ENCODE measurements at places on chromosomes 12 and 14.

- peak; percentile 8 for DNase-seq
Observed at GRCh38 chr14:67817750-67818438, 1.5 kb upstream of the ZFYVE26 start.

DNA sequence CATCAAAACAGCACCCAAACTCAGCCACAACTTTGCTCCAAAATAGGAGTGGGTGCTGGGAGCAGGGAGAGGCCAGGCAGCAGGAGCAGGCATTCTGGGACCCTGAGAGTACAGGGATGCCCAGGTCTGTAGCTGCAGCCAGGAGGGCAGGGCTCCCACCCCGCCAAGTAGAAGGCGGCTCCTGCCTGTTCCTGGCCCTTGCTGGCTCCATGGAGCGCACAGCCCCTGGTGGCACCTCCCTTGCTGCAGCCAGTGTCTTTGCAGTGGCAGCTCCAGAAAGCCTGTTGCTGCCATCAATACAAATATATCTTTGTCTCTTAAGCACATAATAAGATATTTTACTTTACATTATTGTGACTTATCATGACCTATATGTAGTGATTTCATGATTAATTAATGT, 1096.5 kb downstream of the FSCB start:
- peak; percentile 41 for DNase-seq

DNA sequence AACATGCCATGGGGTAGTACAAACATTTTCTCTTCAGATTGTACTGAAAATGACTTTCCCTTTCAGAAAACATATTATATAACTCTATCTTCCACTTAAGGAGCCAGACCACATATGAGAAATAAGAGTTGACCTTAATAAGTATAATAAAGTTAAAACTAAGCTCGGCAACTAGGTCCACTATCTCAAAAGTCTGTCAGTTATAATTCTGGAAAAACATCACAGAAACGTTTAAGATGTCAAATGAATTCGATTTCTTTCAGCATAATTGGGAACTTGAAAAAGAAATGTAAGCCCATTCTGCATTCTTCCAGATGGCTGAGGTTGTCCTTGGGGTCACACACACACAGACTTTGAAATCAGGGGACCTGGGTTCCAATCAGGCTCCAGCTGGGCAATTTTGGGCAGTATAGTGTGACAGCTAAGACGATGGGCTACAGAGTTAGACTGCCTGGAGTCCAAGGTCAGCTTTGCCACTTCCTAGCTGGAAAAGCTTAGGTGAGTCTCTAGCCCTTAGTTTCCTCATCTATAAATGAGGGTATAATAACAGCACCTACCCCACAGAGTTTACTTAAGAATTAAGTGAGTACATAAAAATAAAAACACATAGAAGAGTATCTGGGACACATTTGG, 75.6 kb downstream of the PPP2R5E start:
- no peak for DNase-seq

DNA sequence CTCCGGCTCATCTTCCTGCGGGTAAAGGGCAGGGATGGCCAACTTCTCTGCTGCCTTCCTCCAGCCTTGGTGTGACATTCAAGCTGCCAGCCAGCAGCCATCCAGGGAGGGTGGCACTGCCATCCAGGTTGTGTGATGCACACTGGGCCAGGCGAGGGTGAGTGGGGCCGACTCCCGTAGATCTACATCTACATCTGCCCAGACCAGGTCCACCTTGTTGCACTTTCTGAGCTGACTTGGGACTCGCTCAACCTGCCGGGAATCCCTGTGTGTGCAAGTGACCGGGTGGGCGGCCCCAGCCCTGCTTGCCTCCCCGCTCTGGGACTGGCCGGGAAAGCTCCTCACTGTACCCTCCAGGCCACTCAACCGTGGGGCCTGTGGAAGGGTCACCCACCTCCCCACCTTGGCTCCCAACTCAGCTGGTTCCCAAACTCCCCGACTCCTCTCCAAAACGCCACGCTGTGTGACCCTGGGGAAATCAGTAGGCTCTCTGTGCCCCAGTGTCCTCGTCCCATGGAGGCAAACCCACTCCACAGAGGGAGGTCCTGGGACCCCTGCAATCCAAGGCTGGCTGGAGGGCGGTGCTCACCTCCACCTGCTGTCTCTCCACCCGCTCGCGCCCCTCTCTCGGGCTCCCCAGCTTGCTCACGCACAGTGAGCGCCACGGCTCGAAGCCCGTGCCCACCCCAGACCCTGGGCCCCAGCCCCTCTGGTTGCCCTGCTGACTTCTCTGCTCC, 14.7 kb downstream of the JAG2 start:
- no peak for DNase-seq

GRCh38 chr14:66070542-66071319, 415.4 kb upstream of the CCDC196 start:
- DNase-seq = peak; percentile 55

GRCh38 chr14:64800000-64800399, 79.7 kb downstream of the SPTB start:
- DNase-seq = peak; percentile 58

GRCh38 chr12:110670161-110670701, 18.7 kb downstream of the HVCN1 start:
- no peak for DNase-seq

GRCh38 chr12:106090591-106091445, 47.9 kb downstream of the NUAK1 start:
- no peak for DNase-seq

- DNase-seq = no peak
Observed at GRCh38 chr12:91133871-91134270, 22.6 kb upstream of the LUM start.

GRCh38 chr12:116336542-116337065, 59.1 kb upstream of the MED13L start:
- DNase-seq = no peak

GRCh38 chr12:72273499-72273837, 1.3 kb downstream of the TRHDE start:
- DNase-seq = no peak

DNA sequence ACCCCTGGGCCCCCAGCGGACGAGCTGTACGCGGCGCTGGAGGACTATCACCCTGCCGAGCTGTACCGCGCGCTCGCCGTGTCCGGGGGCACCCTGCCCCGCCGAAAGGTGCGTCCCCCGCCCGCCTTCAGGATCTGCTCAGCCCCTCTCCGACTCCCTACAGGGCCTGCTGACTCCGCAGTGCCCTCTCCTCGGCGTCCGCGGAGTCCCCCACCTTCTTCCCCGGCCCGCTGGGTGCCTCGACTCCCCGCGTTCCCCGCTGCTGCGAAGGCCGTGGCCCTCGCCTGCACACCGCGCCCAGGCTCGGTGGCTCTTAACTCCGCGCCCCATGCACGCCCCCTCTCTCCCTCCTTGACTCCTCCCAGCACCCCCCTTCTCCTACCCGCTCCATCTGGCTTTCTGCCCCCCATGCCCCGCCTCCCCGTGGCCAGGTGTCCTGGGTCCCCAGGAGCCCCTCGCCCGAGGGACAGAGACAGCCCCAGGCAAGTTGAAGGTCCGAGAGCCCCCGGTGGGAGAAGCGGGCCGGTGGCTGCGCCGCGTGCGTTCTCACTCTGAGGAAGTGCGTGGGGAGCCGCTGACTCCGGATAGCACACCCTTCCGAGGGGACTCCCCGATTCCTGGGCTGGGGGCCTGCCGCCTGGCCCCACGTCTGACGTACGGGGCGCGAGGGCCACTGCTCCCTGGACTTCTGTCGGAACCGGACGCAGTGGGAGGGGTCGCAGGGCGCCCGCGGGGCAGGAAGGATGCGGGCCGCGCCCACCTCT, 594 bp downstream of the TAMALIN start:
- DNase-seq = peak; percentile 58

DNA sequence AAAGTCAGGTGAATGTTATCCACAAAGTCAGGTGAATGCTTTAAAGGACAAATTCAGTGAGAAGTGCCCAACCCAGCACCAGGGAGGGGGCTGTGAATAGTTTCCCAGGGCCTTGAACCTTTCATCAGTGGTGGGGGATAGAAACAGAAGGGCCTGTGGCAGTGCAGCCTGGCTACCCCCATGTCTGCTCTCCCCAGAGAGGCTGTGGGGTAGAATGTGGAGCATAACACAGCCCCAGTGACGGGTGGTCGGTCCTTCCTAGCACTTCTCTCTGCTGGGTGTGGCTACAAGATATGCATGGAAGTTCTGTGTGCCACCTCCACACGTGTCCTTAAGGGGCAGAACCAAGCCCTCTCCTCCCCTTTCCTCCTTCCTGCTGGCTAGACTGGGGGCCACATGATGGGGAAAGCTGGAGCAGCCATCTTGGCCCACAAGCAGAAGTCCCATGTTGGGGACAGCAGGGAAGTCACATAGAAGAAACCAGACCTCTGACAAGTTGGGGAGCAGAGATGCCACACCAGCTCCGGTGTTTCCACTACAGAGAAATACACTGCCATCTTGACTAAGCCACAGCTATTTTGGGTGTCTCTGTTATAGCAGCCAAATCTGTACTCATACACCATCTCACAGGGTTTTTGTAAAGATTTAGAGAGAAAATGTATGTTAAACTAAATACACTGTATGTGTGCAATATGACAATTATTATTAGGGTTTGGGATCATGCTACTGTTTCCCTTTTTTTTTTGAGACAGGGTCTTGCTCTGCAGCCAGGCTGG, 17.0 kb downstream of the RITA1 start:
- no peak for DNase-seq

DNA sequence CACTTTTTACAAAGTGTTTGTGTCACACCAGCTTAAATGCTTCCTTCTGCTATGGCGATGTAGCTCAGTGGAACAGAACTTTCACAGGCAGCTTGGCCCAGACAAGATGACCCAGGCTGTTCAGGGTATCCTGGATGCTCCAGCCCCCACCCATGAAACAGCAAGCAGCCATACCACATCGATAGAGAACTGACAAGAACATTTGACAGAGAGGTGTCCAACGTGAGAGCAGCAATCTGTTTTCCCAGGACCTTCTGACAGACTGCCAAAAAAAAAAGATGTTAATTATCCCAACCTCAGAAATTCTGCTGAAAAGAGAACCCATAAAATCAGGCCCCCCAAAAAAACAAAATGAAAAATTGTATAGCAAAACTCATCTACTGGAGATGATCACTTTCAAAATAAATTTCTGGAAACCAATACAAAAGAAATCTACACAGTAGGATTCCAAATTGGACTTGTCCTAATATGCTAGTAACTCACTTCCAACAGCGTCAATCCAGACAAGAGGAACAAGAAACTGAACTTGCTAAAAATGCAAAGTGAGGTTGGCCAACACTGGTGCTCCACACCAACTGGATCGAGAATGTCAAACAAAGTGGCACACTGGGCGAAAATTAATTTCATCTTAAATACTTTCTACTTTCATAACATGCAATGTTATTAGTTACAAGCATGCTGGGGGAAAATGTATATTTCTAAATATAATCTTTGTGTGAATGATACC, 118.8 kb downstream of the DPF3 start:
- DNase-seq = no peak

- DNase-seq = peak; percentile 80
Observed at GRCh38 chr12:27333403-27334009, 870 bp downstream of the BMAL2 start.

DNA sequence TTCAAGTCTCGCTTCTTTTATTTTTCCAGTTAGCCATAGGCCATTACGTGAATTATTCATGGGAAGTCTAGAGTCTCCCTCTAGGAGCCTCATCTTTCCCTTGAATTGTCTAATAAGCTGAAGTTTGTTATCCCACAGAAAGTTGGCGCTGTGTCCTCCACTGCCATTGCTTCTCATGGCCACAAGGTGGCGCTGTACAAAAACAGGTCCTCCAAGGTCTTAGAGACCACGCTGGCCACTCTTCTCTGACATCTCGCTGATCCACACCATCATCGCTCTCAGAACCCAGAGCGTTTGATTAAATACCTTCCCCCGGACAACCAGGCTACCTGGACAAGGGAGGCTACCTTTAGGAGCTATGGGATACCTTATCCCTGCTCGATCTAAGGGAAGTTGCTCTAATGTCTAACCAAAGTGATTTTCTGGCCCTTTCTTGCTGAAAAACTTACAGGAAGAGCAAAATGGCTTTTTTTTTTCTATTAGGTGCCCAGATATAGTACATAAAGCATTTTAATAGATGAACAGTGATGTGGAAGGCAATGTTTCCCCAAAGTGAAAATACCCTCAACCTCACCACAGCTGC, 110.0 kb downstream of the CCDC60 start:
- peak; percentile 85 for DNase-seq

DNA sequence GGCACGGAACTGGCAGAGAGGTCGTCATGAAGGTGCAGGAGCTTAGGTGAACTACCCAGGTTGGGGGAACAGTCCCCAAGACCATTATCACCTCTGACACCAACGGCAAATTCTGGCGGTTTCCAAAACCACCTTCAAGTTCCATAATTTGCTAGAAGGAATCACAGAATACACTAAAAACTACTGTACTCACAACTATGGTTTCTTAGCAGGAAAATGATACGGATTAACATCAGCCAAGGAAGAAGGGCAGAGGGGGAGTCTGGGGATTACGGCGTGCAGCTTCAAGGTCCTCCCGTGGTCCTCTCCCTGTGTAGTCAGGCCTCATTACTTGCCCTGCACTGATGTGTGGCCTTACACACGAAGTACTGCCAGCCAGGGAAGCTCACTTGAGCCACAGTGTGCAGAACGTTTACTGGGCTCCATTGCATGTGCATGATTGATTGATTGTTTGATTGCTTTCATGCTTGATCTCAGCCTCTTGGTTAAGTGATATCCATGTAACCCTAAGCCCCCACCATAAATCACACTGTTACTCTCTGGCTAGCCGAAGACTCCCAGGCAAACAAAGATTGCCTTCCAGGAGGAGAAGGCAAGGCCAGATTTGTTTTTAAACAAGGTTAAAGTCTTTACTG, 837 bp upstream of the STX2 start:
- peak; percentile 24 for DNase-seq

GRCh38 chr12:6383572-6384498, at the start of gene LTBR:
Gene LTBR (plus strand): TSS chr12:6384162. CDS start chr12:6384359, 197 bp downstream.
- peak; percentile 99 for DNase-seq

DNA sequence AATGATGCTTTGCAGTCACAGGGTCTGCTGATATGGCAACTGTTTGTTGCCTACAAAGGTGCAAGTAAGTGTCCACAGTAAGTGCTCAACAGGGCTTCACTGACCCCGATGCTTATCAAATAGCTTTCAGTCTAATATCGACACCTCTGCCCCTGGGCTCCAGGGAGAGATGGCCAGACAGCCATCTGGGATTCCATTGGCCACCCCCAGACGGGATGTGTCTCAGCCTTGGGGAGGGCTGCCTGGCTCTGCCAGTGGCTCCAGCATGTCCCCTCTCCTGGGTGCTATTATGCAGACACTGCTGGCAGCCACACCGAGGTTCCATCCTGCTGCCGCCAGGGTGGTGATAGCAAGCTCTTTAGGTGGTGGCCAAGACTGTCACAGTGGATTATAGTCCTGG, 57.4 kb downstream of the DGLUCY start:
- no peak for DNase-seq

DNA sequence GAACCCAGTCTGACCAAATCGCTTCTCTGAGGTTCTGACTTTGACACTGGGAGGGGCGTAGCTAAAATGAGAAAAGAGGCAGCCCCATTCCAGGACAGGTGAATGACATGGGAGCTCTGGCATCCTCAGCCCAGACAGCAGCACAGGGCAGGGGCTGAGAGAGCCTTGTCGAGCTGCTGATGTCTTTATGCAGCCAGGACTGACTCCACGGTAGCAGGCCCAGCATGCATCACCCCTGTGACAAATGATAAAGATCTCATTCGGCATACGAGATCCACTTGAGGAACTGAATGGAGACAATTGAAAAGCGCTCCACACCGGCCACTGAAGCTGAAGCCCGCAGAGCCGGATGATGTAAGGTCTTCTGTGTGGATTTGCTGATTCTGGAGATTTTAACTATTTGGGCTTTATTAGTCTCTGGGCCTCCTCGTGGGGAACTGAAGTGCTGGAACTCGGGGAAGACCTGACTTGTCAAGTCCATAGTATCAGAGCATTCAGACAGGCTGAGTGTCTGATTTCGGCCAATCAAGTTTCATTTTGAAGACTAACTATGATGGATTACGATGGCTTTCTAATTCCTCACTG, 56.9 kb upstream of the MAP1LC3B2 start:
- no peak for DNase-seq

Measured in DMS53 (cell line).